ENCODE measurements at places on chromosomes 1 and 21.
A peak's percentile ranks its signal among the peaks of the same experiment; 100 is the strongest.

DNA sequence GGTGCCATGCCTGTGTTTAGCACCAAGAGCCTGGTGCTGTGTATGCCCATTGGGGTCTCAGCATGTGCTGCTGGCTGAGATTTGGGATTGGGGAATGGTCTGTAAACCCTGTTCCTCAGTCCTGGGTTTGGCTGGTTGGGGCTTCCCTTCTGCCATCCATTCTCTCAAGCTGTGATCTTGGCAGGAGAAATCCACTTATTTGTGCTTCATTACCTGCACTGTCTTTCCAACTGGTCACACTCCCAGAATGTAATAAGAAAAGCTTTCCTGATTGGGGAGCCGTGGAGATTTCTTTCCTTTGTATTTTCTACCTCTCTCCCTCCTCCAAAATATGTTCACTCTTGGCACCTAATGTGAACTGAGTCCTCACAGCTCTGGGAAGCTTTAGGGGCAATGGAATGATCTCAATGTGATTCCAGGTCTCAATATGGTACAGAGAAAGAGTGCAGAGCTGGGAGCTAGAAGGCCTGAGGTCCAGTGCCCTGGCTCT, 23.0 kb upstream of the KCNA10 start:
- DNase-seq, result no peak

DNA sequence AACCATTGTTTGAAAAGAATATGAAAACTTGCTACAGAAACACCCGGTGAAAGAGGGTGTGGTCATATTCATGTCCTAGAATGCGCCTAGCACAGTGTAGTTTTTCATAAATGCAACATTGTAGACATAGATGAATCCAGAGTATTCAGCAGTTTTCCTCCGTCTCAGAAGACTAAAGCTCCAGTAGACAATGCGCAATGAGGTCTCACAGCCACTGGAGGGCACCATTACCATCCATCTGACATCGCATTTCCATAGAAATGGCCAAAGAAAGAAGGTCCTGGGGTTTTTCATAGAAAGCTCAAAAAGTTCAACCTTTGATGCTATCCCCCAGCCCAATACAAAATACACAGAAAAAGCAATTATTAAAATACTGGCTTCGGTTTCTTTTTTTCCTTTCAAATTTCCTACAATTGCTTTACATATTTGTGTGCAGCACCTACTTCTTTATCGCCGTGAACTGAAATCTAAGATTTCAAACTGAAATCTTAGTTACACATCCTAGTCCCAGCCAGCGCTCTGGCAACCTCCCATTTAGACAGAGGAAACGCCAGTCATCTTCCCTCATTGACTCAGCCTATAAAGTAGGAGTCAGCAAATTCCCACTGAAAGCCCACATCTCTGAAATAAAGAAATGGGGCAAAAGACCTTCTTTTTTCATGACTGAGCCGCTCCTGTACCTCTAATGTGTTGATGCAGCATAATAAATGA, 3.9 kb upstream of the CD58 start:
- peak; percentile 32 for DNase-seq

- DNase-seq, result no peak
Observed at GRCh38 chr1:44862829-44863401, 19.9 kb upstream of the PTCH2 start.

DNA sequence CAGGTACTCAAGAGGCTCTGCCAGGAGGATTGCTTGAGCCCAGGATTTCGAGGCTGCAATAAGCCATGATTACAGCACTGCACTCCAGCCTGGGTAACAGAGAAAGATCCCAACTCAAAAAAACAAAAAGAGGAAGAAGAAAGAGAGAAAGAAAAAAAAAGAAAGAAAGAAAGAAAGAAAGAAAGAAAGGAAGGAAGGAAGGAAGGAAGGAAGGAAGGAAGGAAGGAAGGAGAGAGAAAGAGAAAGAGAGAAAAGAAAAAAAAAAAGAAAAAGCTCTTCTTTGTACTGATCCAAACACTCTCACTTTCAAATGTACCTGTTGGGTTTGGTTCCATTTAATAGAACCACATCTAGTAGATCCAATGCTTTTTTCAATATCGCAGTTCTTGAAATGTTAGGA, 11.8 kb downstream of the BATF3 start:
- DNase-seq, result no peak

GRCh38 chr1:111943846-111944749, 45.4 kb downstream of the KCND3 start:
- DNase-seq, result no peak

DNA sequence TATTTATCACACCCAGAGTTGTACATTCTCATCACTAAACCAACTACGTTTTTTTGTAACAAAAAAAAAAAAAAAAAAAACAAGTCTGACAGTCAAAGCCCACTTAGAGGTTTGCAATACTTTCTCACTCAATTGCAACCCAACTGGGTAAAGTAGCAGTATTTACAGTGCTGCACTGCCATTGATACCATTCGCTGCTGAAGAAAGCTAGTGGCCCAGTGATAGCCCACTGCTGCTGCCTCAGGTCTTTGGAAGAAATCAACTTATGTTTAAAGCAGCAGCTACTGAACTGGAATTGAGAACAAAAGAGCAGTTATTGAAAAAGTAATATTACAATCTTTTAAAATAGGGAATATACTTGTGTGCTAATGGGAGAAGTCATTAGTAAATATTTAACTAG, 2.7 kb downstream of the HNRNPU start:
- DNase-seq, result no peak

GRCh38 chr1:167247754-167248153, 27.1 kb downstream of the POU2F1 start:
- DNase-seq, result no peak

- DNase-seq, result no peak
Observed at GRCh38 chr1:11151114-11151513, 38.0 kb upstream of the ANGPTL7 start.

All from stimulated activated CD4-positive, alpha-beta T cell treated with anti-CD3 and anti-CD28 coated beads, Interleukin-1b, Interleukin-23, amount 100 ng/mL, for 1 hour (primary cell).